Nephron progenitor cell (in vitro differentiated cells): ENCODE measurements at places on chromosomes 4 and X.
A peak's percentile ranks its signal among the peaks of the same experiment; 100 is the strongest.

- no peak for DNase-seq
Measured at GRCh38 chr4:128711361-128711760, 98.1 kb upstream of the JADE1 start.

DNA sequence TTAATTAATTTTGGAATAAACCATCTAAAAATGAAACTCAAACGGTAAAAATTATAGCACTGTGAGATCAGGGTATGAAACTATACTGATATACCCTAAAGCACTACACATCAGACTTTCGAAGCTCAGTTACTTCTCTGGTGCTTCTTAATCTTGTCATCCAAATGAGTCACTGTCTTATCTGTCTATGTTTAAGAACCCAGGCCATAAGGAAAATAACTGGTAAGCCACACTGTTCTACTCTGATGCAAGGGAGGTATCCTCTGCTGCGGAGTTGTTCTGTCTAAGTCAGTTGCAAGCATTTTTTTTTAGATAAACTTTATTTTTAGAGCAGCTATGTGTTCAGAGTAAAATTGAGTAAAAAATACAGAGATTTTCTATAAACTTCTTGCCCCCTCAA, 830.8 kb upstream of the POU3F4 start:
- no peak for DNase-seq

GRCh38 chr4:79178760-79179159, 147.1 kb downstream of the NAA11 start:
- DNase-seq = no peak

- DNase-seq = no peak
Measured at GRCh38 chrX:40637687-40638086, 9.7 kb downstream of the CXorf38 start.

- DNase-seq = no peak
Measured at GRCh38 chrX:123361371-123361770, 177.3 kb downstream of the GRIA3 start.

DNA sequence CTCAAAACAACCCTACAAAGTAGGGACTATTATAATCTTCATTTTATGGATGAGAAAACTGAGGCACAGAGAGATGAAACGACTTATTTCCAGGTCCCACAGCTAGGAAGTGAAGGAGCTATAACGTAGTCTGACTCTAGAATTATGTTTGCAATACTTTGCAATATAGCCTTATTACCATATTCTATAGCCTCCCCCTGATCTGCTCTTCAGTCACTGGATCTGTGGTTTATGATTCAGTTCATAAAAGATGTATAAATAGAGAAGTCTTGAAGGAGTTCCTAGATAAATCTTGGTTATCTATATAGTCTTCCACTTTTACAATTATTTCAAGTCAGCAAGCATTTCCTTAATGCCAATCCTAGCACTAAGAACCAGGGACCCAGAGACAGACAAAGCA, 57.5 kb downstream of the OPHN1 start:
- DNase-seq = no peak

DNA sequence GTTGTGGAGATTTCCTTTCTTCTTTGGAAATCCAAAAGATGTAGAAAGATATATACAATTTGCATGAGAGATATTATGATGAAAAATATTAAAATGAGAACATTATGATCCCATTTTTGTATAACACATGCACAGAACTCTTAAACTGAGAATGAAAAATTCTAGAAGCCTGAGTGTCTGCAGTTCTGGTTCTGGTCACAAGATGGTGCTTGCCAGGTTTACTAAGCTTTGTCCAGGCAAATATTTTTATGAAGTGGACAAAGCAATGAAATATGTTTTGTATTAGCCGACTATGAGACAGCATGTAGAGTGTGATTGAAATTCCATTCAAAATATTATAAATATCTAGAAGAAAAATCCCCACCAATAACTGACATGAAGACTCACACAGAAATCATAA, 2.2 kb downstream of the PWWP3B start:
- no peak for DNase-seq

DNA sequence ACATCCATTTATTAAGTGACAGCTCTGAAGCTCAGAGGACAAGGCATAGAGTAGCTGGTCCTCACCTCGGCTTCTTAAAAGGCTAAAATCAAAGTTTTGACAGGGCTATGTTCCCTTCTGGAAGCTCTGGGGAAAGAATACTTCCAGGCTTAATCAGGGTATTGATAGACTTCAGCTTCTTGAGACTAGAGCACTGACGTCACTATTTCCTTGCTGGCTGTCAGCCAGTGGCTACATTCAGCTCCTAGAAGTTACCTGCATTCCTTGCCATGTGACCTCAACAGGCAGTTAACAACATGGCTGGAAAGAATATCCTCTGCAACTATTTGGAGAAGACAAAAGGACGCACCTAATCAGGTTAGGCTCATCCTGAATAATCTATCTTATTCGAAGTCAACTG, 1144.8 kb downstream of the ADGRL3 start:
- DNase-seq = no peak

DNA sequence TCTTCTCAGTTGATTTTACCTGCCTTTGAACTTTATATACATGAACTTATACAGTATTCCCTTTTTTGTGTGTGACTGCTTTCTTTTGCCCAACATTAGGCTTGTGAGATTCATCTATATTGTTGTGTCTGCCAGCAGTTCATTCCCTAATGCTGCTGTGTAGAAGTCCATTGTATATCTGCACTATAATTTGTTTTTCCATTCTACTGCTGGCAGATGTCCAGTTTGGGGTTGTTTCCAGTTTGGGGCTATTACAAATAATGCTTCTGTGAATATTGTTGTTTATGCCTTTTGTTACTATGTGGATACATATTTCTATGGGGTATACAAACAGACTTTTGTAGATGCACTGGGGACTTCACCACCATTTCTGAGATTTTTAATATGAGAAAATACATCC, 268.4 kb downstream of the DCTD start:
- no peak for DNase-seq

- no peak for DNase-seq
Measured at GRCh38 chr4:166846939-166847338, 387.4 kb downstream of the SPOCK3 start.

GRCh38 chr4:83417566-83417965, 38.1 kb downstream of the HELQ start:
- no peak for DNase-seq

GRCh38 chr4:158496030-158496741, 25.5 kb upstream of the RXFP1 start:
- peak; percentile 63 for DNase-seq

GRCh38 chr4:149306537-149306936, 509.1 kb downstream of the IQCM start:
- no peak for DNase-seq

DNA sequence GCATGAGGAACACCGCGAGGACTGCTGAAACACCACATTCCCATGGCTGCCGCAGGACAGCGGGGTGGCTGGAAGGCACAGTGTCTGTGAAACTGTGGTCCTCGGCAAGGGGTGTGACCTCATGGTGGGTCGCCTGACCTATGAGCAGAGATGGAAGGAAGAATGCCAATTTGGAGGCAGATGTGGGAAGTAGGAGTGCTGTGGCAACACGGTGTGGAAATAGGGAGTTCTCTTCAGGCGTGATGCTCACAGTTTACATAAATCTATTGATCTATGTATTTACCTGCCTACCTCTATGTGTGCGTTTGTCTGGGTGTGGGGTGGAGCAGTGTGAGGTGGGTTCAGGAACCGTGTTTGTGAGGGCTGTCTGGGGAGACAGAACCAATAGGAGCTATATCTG, 62.3 kb upstream of the LSM6 start:
- DNase-seq = no peak

GRCh38 chrX:22430701-22431100, 158.0 kb downstream of the CBLL2 start:
- no peak for DNase-seq

- no peak for DNase-seq
Measured at GRCh38 chrX:151780621-151781020, 46.1 kb downstream of the CNGA2 start.

GRCh38 chrX:40845331-40845911, 110.1 kb upstream of the MED14 start:
- DNase-seq = no peak

DNA sequence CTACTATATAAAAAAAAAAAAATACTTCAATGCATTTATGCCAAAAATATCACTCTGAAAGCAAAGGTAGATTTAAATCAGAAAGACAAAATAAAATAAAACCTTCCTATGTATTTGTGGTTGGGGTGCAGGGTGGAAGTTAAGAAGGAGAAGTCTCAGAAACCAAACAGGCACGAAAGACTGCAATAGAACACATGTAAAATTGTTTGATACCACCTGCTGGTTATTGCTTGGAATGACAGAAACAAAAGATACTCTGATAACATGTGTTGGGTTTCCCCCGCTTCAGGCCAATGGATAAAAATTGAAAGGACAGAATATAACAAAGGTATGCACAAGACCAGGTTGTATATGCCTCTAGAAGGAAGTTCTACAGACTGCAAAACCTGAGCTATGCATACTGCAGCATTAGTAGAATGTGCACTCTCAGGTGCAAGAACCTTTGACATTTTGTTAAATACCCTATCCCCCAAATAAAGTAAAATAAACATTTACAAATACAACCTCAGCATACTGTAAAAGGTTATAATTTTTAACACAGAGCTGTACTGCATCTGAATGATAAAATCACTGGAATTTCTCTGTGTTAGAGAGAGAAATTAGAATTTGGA, 118.8 kb downstream of the GABRA2 start:
- no peak for DNase-seq

- DNase-seq = peak; percentile 91
Measured at GRCh38 chrX:69615779-69616456, at the start of gene EDA. Gene EDA (plus strand): TSS chrX:69616113.

DNA sequence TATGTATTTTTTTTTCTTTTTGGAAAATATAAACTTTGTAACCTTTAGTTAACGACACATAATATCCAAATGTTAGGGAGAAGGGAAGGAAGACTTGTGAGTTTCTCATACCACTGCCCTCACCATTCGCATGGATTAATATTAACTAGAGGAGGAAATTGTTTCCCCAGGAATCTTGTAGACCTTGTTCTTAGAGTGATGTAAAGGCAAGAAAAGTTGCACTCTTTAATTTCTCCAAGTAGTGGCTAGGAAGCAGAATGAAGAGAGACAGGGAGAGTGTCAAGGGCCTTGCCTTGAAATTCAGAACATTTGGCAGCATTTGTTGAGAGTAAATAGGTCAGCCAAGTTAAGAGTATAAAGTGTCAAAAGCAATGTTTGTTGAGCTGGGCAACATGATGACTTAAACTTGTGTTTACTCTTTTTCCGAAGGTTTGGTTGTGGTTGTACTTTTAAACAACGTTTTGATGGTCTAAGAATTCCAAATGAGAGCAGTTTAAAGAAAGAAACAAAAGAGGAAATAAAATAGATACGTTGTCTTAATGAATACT, 105.7 kb downstream of the TENM3 start:
- DNase-seq = no peak

DNA sequence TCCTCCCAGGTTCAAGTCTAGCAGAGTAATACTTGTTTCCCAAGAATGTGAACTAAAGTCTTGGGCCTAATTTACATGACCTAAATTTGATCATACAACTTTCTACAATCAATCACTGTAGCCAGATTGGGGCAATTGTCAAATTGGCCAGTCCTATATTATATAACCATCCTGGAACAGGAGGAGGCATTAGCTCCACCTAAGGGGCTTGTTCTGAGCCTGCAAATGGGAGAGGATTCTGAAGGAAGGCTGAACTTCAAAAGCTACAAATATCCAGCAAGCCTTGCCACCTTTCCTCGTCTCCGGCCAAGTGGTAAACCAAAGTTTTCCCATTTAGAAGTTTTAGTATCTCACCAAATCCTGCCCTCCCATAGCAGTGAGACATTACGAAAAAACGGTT, 1289.6 kb upstream of the TENM3 start:
- peak; percentile 4 for DNase-seq

DNA sequence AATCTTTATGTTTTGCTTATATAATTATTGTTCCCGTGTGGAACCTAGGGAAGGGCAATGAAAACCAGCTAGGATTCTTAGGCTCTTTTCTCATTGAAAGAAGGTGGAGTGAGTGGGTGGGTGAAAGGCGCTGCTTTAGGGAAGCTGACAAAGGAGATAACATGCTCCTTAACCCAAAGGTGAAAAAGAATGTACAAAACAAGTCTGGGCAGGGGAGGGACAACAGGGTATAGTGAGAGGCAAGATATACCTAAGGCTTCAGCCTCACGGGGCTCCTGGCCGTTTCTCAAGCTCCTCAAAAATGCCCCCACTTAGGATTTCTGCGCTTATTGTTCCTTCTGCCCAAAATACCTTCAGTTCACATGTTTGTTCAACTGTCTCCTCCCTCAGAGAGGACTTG, 1.8 kb downstream of the SH2D1A start:
- no peak for DNase-seq

DNA sequence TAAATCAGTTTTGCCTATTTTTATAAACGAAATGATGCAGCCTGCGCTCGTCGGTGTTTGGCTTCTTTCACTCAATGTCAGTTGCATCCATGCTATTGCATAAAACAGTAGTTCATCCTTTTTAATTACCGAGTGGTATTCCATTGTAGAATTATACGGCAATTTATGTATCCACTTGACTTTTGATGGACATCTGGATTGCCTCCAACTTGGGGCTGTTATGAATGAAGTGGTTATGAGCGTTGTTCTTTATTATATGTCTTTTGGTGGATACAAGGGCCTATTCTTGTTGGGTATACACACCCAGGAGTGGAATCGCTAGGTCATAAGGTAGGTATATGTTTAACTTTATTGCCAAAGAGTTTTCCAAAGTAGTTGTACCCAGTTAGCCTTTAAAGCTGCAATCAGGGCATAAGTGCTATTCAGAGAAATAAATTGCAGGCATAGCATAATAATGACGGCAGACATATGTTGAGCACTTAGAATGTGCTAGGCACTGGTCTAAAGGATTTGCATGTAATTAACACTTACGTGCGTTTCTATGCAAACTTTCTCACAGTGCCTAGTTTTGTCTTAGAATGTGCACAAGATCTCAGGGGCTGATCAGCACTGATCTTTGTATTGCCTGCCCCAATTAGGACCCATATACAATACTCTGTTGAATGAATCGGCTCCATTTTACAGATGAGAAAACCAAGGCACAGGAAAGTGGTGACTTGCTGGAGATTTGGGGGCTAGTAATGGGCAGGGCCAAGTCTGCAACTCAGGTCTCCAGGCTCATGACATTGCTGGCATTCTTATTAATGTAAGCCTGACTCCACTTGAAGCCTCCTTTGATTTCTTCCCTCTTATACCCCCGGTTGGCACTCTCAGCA, 407.0 kb downstream of the BCOR start:
- DNase-seq = no peak

- DNase-seq = peak; percentile 91
Measured at GRCh38 chr4:3880615-3881120, 114.5 kb downstream of the ADRA2C start.
